Stimulated activated CD8-positive, alpha-beta memory T cell treated with anti-CD3 and anti-CD28 coated beads, Interleukin-7, amount 100 ng/mL, for 1 hour (primary cell): ENCODE measurements at places on chromosomes 12 and 14.

DNA sequence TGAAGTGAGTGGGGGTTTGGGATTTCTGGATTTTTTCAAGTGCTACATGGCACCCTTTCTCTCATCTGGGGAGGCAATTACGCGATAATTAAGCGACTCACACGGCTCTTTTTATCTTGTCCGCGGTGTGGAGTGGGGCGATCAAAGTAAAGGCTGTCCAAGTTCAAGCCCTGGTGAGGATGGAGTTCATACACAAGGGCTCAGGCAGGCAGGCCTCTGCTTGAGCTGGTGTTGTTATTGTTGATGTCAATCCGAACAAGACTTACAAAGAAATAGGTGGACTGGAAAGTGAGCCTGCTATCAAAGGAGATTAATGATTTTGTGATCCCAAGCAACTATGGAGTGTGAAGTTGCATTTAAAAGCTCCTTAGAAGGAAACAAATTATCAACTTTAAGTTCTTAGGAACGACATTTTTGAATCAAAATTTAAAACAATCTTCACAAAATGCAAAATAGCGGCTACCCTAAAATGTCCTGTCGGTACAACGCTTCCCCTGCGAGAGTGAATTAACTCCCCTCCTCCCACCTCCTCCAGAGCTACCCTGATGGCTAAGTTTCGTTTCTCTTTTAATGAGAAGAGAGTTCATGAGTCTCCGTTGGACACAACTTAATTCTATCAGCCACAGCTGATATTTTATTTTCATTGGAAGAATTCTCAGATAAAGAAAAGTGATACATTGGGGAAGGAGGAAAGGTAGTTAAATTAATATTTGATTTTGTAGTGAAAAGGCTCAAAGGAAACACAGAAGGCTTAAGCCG, 5.9 kb downstream of the FOXA1 start:
- no peak for DNase-seq

DNA sequence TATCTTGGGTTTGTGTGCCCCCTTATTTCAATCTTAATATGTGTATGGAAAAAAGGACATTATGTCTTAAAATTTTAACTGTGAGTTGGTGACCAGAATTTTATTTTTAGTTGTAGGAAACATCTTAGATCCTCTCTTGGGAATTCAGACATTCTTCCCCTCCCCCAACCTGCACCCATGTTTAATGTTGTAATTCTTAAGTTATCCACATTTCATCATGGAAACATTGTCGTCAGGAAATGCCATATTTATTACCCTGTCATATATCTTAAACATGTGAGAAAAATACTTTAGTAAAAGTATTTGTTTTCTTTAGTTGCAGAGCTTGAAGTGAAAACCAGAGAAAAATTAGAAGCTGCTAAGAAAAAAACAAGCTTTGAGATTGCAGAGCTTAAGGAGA, 30.3 kb downstream of the YEATS4 start:
- no peak for DNase-seq

GRCh38 chr14:80605536-80605935, 336.0 kb downstream of the CEP128 start:
- no peak for DNase-seq

DNA sequence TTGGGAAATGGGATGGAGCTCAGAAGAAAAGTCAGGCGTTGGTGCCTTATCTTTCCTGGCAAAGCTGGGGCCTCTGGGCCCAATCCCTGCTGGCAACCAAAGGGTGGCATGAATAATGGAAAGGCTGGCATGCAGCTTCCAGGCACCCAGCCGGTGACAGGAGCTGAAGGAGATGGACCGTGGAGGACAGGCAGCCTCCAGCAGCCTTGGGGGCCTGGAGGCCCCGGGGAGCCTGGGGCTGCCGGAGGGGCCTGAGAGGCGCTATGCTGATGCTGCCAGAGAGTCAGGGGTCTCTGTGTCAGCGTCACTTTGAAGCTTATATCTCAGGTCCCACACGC, 38.2 kb upstream of the EML1 start:
- DNase-seq, result no peak

DNA sequence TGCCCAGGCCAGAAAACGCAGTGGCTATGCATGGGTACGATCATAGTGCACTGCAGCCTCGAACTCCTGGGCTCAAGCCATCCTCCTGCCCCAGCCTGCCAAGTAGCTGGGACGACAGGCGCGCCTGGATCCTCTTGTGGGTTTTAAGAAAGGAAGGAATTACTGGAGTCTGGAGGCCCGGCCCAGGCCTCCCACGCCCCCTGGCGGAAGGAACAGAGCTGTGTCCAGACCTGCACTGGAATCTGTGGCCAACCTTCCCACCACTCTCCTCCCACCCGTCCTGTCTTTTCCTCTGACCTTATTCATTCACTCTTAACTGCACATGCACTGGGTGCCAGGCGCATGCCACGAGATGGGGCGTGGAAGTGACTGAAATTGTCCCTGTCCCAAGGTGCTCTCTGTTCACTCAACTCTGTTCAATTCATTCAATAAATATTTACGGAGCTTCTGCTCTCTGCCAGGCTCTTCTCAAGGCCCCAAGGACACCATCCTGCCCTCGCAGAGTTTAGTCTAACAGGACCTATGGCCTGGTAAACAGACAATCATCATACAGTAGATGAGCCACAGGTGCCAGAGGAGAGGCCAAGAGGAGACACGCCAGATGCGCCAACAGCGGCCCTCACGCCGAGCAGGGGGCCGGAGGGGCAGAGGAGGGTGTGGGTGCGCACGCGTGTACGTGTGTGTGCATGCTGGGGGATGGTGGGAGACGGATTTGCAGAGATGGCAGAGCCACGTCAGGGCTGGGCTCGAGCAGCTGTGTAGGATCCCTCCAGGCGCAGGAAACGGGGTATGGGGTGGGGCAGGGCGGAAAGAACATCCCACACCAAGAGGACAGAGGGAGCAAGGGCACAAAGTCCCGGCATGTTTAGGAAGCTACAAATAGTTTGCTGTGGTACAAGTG, 13.7 kb upstream of the TMEM106C start:
- peak; percentile 11 for DNase-seq

DNA sequence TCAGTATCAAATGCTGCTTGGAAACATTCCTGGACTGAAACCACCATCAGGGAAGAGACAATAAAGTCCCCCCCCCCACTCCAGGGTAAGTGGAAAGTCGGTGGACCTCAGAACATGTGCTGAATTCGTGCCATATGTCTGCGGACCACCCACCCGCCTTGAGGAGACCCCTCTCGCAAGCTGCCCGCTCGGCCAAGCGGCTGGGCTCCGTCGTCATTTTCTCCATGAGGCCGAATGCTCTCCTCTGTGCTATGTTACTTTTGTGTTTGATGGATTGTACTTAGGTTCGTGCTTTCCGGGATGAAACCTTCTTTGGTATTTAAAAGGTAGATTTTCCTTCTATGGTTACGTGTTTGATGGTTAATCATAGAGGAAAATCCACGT, 136.2 kb upstream of the RTL1 start:
- DNase-seq, result no peak

DNA sequence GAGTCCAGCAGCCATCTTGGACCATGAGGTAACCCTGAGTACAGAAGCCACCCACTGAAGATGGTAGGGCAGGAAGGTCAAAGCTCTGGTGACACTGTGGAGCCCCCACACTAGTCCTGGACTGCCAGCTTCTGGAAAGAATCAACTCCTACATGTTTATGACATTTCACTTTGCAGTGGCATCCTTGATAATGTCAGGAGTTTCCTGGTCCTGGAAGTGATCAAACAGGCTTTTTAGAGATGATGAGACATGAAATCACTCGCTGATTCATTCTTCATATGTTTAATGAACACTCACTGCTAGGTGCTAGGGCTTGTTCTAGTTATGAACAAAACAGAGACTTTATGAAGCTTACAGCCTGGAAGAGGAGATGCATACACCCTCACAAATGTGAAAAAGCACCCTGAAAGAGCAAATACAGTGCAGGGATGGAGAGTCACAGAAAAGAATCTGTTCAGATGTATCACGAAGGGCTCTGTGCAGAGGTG, 15.8 kb upstream of the HNF1A start:
- DNase-seq, result no peak

- DNase-seq, result no peak
Observed at GRCh38 chr12:79063258-79063657, 198.7 kb downstream of the SYT1 start.

GRCh38 chr12:117803001-117803400, 165.8 kb downstream of the KSR2 start:
- DNase-seq, result no peak

DNA sequence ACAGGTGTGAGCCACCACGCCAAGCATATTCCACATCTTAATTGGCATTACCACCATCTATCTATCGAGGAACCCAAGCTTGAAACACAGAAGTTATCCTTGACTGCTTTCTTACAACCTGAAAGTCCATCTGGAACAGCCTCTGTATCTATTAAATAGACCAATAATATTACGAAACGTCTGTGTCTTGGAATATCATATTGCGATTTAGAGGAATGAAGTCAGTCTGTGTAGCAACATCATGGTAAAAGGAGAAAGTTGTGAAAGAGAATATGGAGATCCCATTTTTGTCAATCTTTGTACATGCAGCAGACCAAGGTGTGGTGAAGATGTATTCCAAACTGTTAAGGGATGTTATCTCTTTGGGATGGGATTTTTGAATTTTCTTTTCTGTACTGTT, 25.8 kb upstream of the MAX start:
- no peak for DNase-seq

- no peak for DNase-seq
Observed at GRCh38 chr12:97292588-97292987, 170.0 kb upstream of the RMST start.

DNA sequence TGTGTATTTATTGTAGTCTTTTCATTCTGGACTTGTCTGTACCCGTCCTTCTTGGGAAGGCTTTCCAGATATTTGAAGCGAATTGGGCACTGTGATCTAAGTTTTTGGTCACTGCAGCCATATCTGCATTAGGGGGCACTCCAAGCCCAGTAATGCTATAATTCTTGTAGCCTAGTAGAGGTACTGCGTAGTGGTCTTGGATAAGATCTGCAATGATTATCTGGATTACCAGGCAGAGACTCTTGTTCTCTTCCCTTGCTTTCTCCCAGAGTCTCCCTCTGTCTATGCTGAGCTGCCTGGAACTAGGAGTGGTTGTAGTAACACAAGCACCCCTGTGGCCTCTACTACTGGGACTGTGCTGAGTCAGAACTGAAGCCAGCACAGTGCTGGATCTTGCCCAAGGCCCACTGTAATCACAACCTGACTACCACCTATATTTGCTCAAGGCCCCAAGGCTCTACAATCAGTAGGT, 30.0 kb downstream of the SLC38A2 start:
- peak; percentile 9 for DNase-seq

GRCh38 chr12:104507672-104508071, 50.9 kb downstream of the CHST11 start:
- DNase-seq, result no peak

GRCh38 chr14:53670701-53671100, 285.9 kb downstream of the BMP4 start:
- no peak for DNase-seq

DNA sequence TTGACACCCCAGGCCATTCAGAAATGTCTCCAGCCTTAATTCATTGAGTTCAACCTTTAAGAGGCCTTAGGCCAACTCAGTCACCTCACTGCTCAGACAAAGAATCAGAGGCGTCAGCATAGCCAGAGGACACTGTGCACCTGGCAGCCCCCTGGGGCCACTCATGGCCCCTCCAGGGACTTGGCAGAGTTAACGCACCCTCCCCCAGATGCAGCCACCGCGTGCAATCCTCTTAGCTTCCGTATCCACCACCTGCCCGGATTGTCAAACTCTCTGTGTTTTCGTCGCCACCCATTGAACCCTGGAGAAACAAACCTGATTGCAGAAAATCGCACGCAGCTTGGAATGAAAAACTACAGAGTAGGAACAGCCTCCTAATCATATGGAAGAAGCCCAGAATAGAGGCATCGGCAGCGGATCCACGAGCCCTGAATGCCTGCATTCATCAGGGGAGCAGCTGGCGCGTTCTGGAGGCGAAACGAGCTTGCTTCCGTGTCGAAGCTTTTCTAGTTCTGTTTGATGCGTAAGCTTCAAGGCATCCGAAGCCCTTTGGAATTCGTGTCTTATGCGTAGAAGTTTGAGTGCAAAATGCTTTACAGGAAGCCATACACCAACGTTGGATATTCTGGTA, 22.4 kb downstream of the BRI3BP start:
- no peak for DNase-seq

- peak; percentile 66 for DNase-seq
Observed at GRCh38 chr12:6872073-6873048, 742 bp downstream of the SPSB2 start.

DNA sequence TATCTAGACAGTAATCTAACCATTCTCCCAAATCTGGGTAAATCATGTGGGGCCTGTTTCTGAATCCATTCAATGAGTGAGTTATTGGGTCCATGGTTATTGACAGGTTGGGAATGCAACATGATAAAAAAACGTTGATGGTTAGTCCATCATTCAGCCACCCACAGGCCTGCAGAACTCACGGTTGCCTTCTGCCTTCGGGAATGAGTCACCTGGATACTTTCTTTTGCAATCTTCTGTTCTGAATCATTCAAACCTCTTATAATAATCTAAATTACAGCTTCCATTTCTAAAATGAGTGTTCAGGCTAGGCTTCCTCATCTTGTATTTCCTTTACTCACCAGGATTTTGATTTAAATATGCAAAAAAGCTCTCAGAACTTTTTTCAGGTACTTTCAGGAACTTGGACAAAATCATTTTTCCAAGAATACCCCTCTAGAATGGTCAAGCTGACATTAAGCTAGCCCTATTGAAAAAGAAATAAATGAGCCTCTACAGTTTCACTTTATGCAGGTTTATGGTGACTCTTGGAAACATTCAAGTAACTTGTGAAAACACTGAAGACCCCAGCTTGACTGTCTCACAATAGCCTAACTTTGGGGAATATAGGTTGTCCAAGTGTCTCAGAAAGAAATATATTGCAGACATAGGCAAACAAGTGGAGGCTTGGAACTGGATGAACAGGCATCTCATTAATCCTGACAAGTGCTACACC, 94.4 kb downstream of the KCNK10 start:
- DNase-seq, result no peak

DNA sequence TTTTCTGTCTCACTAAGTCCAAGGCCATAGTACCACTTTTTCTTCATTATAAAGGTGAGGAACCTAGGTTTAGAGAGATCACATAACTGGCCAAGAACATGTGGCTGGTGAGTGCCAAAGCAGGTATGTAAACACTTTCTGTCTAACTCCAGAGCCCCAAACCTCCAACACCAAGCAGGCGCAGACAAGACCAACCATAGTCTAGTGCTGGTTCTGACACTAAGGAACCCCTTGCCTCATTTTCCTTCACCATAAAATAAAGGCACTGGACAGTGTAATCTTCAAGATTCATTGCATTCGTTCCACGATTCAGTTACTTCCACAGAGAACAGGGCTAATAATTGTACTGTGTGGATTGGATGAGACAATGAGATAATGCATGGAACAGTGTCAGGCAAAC, 71.0 kb downstream of the NPAS3 start:
- no peak for DNase-seq

DNA sequence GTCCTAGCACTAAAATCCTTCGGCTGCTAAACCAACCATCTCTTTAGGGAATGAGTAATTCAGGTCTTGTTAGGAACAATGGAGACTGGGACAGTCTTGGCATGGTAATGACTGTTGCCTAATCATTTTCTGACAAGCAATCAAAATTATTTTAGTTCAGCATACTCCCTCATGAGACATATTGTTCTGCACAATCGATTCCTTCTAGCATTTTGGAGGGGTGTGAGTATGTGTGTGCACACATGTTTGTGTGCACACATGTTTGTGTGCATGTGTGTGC, 2.1 kb upstream of the KRT1 start:
- no peak for DNase-seq

GRCh38 chr14:21923820-21924219, 250.2 kb upstream of the OR4E1 start:
- no peak for DNase-seq
